Smooth muscle cell of the pulmonary artery (primary cell): ENCODE measurements at places on chromosomes 1 and 21. TPM values are rescaled to one million over a fixed set of nuclear protein-coding genes. Genes with fewer than 3 reads are reported as not detected.

Gene PROX1
- 0.03 and 0.07 TPM in 2 replicates for total RNA-seq

Gene FBLIM1
- 121 and 208 TPM in 2 replicates for total RNA-seq

Gene SPRR1B
- not detected in 2 replicates for total RNA-seq

Gene YBX1
- 566 and 628 TPM in 2 replicates for total RNA-seq

Gene SPATA21
- total RNA-seq, result not detected in 2 replicates

Gene F5
- total RNA-seq, result under 0.01 TPM in 1 of 2 replicates, not detected in the other

Gene HSD3B2
- not detected in 2 replicates for total RNA-seq

Gene CFHR1
- total RNA-seq, result 0.36 and 1.6 TPM in 2 replicates

Gene TESK2
- total RNA-seq, result 1.3 and 4.9 TPM in 2 replicates
